ENCODE measurements at places on chromosomes 2 and 18.

GRCh38 chr2:113834051-113834730 lies 55.7 kb upstream of the ACTR3 start:
- DNase-seq, result no peak

DNA sequence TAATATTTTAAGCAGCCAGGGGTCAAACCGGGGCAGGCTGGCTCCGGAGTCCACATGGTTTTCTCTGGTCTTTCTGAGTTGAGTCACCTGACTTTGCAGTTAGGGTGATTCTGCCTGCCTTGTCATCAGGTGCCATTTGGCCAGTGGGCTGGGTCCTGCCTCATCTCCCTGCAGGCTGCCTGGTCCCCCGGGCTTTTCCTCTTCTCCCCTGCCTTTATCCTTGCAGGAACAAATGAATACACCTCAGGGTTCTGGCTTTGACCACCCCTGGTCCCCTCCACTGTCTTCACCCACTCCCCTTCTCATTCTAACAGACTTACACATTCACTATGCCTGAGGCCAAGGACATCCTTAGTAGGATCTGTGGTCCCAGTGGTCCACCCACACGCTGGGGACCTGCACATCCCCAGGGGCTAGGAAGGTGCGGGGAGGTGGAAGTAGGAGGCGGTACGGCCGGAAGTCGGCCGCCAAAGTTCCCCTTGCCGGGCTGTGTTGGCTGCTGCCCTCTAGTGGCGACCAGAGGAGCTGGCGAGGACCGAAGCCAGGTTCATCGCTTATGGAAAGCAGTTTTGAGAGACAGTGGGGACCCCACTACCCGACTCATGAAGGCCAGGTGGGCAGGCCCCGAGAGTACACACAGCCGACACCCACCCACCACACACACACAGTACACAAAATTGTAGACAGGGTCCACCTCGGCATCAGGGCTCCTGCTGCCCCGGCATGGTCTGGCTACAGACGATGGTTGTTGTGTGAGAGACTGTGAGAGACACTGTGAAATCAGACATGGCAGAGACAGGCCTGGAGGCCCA lies 6.3 kb upstream of the TEX261 start:
- peak; percentile 58 for DNase-seq

DNA sequence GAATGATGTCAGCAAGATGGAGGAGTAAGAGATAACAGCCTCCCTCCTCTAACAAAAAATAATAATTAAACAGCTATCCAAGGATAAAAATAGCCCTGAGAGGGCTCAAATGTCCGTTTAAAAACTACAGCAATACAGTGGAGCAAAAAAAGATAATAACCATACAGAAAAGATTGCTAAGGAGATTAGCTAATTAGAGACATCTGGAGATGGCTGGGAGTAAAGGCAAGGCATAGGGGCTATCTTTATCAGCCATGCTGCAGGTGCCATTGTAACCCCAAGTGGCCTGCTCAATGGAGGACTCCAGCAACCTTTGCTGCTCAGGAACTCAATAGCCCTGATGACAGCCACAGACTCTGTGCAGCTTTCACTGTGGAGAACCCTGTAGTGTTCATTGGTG lies 42.7 kb downstream of the MDH1 start:
- no peak for DNase-seq

- DNase-seq, result no peak
These were observed 49.8 kb downstream of the PARD6G start for GRCh38 chr18:80197528-80197927.
